Hematopoietic multipotent progenitor cell treated with erythropoietin and hydrocortisone succinate and interleukin-3 and kit ligand, for 17 days (in vitro differentiated cells): ENCODE measurements at places on chromosomes 2 and 18.

GRCh38 chr2:12504443-12504842 is 212.3 kb upstream of the TRIB2 start:
- no peak for DNase-seq

DNA sequence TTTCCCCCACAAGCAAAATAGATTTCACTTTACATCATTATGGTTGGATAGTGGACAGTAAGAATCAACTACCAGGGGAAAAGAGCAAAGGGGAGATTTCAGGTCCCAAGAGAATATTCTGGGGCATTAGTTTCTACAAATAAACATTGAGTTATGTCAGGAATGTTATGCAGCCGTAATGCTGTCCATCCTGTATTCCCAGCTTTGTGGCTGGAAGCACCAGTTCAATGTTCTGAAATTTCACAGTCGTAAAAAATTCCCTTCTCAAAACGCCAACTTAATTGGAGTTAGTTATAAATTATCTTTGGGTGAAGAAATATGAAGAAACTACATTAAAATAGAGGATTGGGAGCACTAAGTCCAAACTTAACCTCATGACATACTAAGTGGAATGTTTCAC is 141.5 kb upstream of the FIGN start:
- DNase-seq: no peak

- DNase-seq: no peak
Measured at GRCh38 chr18:63844254-63844653, 43.3 kb upstream of the SERPINB2 start.

DNA sequence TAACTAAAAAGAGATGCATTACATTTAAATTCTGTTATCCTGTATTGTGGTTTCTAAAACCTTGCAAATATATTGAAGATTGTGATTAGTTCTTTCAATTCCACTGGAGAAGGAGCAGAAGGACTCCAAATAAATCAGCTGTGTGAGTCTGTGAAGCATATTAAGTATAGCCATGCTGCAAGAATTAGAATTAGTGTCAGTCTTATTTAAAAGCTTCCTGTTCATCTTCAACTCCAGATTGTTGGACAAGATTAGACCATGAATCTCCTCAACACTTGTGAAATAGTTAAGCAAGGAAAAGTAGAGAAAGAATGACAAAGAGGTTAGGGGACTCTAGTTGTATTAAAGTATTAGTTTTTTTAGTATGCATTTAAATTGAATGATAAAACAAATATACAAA is 92.5 kb upstream of the LRP1B start:
- no peak for DNase-seq

DNA sequence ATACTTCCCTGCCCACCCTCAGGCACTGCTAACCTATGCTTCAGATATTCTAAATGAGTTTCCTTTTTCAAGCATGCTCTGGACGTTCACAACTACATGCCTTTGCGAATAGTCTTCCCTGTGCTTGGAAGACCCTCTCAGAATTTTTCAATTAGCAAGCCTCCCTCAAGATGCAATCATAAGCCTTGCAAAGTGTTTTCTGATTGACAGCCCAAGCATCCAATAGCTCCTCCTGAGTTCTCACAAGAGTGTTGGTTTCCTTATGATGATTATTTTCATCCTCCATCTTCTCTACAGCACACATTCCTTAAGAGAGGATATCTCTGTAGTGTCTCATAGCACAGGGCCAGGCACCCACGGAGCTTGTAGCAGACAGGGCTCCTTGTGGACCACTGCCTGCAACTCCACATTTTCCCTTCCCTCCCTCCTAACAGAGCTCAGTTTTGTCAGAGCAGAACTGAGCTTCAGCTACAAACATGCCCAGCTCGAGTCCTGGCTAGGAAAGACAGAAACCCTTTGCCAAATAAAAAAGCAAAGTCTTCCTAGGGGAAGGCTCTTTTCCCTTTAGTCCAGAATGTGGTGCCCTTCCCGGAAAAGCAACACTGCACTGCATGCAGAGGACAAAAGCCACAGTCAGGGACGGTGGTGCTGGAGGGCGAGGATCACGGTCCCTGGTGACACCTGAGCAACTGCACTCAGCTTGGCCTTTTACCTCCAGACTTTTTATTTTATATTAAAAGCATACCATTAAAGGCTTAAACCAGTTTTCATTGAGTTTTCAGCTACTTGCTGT is 819.8 kb upstream of the ID2 start:
- DNase-seq: no peak
